ENCODE measurements at places on chromosomes 5 and 9. TPM values are rescaled to one million over a fixed set of nuclear protein-coding genes. Genes with fewer than 3 reads are reported as not detected.
A peak's percentile ranks its signal among the peaks of the same experiment; 100 is the strongest.

DNA sequence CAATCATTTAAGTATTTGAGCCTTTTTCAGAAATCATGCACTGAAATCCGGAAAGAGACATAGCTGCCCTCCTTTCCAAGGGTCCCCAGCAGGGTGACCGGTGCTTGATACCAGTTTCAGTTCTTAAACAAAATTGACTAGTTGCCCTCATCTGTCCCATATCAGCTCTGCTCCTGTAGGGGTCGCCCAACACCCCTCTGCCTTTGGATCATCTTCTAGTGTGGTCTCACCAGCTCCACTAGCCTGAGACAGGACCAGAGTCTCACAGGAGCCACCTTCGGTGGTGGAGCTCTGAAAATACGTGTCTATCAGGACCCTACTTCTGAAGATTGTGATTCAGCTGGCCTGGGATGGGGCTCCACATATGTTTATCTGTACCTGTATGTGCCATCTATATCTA lies 428.2 kb downstream of the ENC1 start:
- H3K27me3 ChIP-seq, result no peaks in the 10 kb centered on the region
- DNase-seq, result no peak
- H3K4me3 ChIP-seq, result no peak overlapping the region
- H3K4me1 ChIP-seq, result peaks cover 8% of the 10 kb centered on the region
- no peaks in the 10 kb centered on the region for H3K36me3 ChIP-seq

DNA sequence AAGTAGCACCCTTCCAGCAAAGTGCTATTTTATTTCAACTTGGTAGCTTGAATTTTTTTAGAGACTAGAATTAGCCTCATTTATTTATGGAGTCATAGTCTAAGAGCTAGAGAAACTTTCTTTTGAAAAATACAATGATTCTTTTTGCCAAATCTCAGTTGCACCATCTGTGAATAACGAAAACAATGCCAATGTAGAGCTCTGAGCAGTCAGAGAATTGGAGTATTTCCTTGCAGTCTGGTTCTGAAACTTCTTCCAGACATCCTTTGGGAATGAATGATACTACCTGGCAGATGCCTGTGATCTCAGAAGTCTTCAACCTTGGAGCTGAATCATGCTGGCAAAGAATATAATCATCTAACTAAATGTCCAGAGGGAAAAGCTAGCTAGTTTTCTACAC lies 511.5 kb upstream of the CYLC2 start:
- H3K27ac ChIP-seq, result no peak overlapping the region
- H3K4me1 ChIP-seq, result no peaks in the 10 kb centered on the region
- no peak overlapping the region for H3K4me3 ChIP-seq
- no peak for DNase-seq
- no peaks in the 10 kb centered on the region for H3K36me3 ChIP-seq

Gene PITX1
- not detected for total RNA-seq

DNA sequence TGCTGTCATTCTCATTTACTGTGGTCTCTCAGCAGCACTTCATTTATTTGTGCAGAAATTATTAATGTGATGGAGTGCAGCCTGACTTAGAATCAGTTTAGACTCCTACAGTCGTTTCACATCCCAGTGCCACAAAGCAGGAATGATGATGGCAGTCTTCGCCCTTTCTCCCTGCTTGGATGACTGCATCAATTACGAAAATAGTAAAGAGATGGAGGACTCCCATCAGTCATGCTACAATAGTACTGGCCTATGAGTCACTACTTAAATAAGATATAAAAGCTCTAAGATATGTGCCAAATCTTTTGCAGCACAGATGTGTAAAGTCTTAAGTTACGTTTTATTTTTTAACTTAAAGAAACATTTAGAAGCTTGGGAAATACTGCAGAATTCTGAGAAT lies 263.9 kb downstream of the CHSY3 start:
- no peaks in the 10 kb centered on the region for H3K27me3 ChIP-seq
- no peak overlapping the region for H3K27ac ChIP-seq
- no peaks in the 10 kb centered on the region for H3K36me3 ChIP-seq
- no peaks in the 10 kb centered on the region for H3K4me1 ChIP-seq

DNA sequence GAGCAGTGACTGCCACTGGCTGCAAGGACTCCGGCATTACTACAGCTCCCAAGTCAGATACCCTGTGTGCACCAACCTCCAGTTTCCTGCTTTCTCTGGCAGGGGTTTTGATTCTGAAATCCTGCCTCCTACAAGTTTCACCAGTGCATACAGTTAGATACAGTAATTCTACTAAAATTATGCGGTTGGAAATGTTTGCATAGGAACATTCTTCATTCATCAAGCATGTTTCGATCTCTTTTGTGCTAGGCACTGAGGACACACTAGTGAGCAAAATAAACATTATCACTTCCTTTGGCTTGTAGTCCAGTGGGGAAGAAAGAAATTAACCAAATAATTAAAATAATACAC lies 152.2 kb downstream of the TMEM167A start:
- H3K27ac ChIP-seq, result no peak overlapping the region
- peaks cover 4% of the 10 kb centered on the region for H3K27me3 ChIP-seq
- H3K4me3 ChIP-seq, result no peak overlapping the region
- no peak for DNase-seq
- H3K4me1 ChIP-seq, result no peaks in the 10 kb centered on the region
- no peaks in the 10 kb centered on the region for H3K36me3 ChIP-seq

GRCh38 chr9:78525986-78526560 lies 229.1 kb downstream of the PSAT1 start:
- H3K36me3 ChIP-seq, result no peaks in the 10 kb centered on the region
- no peaks in the 10 kb centered on the region for H3K27me3 ChIP-seq
- H3K4me1 ChIP-seq, result no peaks in the 10 kb centered on the region
- H3K27ac ChIP-seq, result no peak overlapping the region
- DNase-seq, result no peak

Gene FAM221B
- not detected for total RNA-seq

DNA sequence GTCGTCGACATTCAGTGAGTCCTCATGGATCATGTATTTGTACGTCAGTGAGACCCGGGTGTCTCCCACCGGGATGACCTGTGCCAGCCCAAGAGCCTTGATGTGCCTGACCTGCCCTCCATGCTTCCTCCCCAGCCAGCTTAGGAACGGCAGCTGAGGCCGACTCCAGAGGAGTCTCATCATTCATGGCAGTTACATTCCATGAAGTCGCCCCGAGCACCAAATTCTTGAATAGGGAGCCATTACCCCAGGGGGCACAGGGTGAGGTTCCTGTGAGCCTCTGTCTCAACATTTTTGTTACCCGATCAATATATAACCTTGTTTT lies 67.8 kb downstream of the ZNF354C start:
- no peak overlapping the region for H3K4me3 ChIP-seq
- H3K27me3 ChIP-seq, result no peaks in the 10 kb centered on the region
- no peak overlapping the region for H3K27ac ChIP-seq
- no peak for DNase-seq
- H3K4me1 ChIP-seq, result no peaks in the 10 kb centered on the region

Gene PCAT7
- total RNA-seq, result 5.2 TPM

DNA sequence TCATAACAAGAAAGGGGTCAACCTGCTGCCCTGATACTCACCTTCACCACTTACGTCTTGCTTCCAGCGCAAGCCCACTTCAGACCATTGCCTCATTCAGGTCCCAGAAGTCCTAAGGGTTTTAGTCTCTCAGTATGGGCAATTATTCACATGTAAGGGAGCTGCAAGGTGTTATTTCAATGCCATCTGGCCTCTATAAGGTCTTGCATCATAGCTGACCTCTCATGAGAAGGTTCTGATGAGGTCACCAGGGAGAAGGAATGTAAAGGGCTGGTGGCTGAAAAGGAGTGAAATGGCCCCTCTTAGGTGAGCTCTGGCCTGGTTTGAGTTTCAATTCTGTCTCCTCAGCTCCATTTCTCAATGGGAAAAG lies 1.5 kb upstream of the MARCHF3 start:
- H3K27me3 ChIP-seq, result no peaks in the 10 kb centered on the region
- DNase-seq, result no peak
- H3K36me3 ChIP-seq, result no peaks in the 10 kb centered on the region
- no peak overlapping the region for H3K27ac ChIP-seq

GRCh38 chr9:86525182-86525581 lies 171.0 kb upstream of the TUT7 start:
- no peak overlapping the region for H3K27ac ChIP-seq
- peaks cover 4% of the 10 kb centered on the region for H3K27me3 ChIP-seq
- no peak overlapping the region for H3K4me3 ChIP-seq

DNA sequence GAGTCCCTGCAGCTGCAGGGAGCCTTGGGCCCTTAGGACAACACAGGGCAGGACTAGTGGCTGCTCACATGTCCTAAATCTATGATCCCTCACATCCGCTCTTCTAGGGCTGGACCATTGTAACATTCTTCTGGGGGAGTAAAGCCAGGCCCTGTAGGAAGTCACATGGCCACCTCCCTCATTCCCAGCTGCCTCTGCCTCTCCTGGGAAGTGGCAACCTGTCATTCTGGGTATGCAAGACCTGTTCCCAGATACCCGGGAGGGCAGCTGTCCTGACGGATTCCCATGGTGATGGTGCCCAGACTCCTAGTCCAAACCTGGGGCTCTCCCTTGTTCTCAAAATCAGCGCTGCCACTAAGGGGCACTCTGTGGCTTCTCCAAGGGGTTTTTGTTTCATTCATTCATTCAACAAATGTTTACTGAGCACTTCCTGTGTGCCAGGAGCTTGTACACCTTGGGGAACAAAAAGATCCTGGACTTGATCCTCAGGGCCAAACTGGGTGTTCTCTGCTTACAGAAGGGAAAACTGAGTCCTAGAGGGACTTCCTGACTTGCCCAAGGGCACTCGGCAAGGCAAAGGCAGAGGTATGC lies 85.6 kb downstream of the PSD2 start:
- no peak for DNase-seq
- H3K27me3 ChIP-seq, result peaks cover 4% of the 10 kb centered on the region
- no peak overlapping the region for H3K4me3 ChIP-seq
- H3K4me1 ChIP-seq, result no peaks in the 10 kb centered on the region
- no peaks in the 10 kb centered on the region for H3K36me3 ChIP-seq

DNA sequence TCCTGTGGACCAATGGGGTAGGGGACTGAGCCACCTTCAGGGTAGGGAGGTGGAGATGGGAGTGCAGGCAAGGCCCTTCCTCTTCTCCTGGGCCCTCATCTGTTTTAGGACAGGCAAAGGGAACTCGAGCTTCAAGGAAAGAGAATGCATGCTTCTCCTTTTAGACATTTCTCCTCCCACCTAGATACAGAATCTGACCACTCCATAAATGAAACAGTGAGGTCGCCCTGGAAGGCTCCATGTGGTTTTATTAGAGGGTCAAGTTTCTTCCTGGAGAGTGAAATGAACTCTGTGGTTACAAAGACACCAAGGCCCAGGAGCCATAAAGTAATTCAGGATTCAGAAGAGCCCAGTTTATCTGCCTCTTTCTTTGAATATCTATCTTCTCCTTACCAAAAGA lies 14.9 kb downstream of the LHFPL2 start:
- no peak overlapping the region for H3K4me3 ChIP-seq
- H3K4me1 ChIP-seq, result peaks cover 17% of the 10 kb centered on the region
- peaks cover 14% of the 10 kb centered on the region for H3K36me3 ChIP-seq
- peak; percentile 76 for DNase-seq
- H3K27ac ChIP-seq, result no peak overlapping the region

Gene SPINK13
- not detected for total RNA-seq

- H3K27me3 ChIP-seq, result peaks cover 6% of the 10 kb centered on the region
- H3K4me1 ChIP-seq, result peaks cover 9% of the 10 kb centered on the region
- no peak overlapping the region for H3K27ac ChIP-seq
- no peak overlapping the region for H3K4me3 ChIP-seq
- no peaks in the 10 kb centered on the region for H3K36me3 ChIP-seq
- no peak for DNase-seq
Measured at GRCh38 chr5:32449262-32449661, 4.7 kb upstream of the ZFR start.

Gene FBLL1
- total RNA-seq, result 3.3 TPM

DNA sequence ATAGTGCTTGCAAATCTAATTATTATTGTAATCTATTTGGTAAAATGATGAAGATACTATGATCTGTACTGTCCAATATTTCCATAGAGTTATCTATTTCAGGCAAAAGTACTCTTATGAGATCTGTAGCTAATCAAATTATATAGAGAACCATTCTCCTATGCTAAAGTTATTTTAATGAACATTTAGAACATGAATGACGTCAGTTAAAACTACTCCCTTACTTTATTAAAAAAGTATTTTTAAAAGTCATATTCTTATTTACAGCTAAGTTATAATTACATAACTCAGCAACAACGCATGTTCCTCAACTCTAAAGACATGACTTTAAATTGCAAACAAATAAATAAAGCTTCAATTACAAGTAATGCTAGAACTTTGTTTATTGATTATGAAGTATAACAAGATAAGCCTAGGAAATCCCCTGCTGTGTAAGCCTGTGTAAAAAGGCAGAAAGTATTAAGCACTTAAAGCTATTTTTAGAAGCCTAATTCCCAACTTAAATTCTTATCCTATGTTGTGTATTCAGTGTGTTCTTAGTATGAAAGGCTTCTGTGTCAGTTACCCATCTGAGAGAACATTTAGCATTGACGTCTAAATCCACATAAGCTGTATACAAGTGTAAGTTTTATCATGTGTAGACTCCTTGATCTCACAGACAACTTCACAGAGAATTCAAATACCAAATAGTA lies 285.7 kb downstream of the HCN1 start:
- no peak overlapping the region for H3K27ac ChIP-seq
- no peaks in the 10 kb centered on the region for H3K4me1 ChIP-seq
- no peaks in the 10 kb centered on the region for H3K36me3 ChIP-seq
- DNase-seq, result no peak
- H3K4me3 ChIP-seq, result no peak overlapping the region
- H3K27me3 ChIP-seq, result no peaks in the 10 kb centered on the region

Gene AK1
- 79.5 TPM for total RNA-seq

DNA sequence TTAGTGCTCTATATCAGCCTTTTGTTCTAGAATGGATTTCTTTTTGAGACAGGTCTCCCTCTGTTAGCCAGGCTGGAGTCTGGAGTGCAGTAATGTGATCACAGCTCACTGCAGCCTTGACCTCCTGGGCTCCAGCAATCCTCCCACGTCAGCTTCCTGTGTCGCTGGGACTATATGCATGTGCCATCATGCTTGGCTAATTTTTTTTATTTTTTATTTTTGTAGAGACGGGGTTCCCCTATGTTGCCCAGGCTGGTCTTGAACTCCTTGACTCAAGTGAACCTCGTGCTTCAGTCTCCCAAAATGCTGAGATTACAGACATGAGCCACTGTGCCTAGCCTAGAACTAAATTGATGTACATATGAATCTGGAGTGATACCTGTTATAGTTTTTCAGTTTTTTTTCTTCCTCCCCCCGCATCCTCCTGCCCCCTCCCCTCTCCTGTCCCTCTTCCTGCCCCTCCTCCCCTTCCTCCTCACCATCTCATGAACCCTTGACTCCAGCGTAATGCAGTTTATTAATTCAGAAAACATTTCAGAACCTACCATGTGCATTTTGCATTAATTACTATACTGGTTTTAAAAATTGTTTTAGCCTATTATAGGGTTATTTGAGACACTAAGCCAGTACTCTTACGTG lies 37.4 kb upstream of the TNFAIP8 start:
- peaks cover 24% of the 10 kb centered on the region for H3K4me1 ChIP-seq
- no peak for DNase-seq
- H3K4me3 ChIP-seq, result no peak overlapping the region
- H3K27me3 ChIP-seq, result no peaks in the 10 kb centered on the region

Gene PCDHGB7
- 22.4 TPM for total RNA-seq

Measured in astrocyte (in vitro differentiated cells and primary cell).